Activated effector memory CD4-positive, alpha-beta T cell treated with Interleukin-2 at 50 U/mL for 16 hours (primary cell): ENCODE measurements at places on chromosomes 11 and 22.
A peak's percentile ranks its signal among the peaks of the same experiment; 100 is the strongest.

- no peak for DNase-seq
Observed at GRCh38 chr11:125165111-125165842, 726 bp downstream of the PKNOX2 start.

DNA sequence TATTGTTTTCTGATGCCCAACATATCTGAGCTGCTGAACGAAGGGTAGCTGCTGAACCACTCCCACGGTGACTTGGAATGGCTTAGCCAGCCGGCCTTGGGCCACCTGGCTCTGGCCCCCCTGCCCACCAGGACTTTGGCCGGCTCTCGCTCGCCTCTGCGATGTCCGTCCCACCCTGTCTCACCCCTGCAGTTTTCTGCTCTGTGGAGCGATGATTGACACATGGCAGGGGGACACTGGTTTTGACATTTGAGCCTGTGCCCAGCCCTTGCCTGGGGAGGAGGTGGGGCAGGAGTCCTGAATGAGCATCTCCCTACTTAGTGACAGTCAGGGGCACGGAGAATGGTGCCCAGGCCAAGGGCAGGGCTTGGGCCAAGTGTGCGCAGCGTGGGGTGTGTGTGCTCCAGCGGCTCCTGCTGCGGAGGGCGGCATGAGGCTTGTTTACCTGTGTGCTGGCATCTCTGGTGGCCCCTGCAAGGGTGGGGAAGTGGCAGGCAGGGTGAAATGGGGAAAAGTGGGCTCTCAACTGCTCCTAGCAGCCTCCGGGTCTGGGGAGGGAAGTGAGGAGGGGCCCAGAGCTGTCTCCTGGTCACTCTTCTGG is 15.7 kb upstream of the CDKN1C start:
- DNase-seq = no peak

GRCh38 chr11:33722590-33723234 is 13.5 kb downstream of the CD59 start:
- no peak for DNase-seq

DNA sequence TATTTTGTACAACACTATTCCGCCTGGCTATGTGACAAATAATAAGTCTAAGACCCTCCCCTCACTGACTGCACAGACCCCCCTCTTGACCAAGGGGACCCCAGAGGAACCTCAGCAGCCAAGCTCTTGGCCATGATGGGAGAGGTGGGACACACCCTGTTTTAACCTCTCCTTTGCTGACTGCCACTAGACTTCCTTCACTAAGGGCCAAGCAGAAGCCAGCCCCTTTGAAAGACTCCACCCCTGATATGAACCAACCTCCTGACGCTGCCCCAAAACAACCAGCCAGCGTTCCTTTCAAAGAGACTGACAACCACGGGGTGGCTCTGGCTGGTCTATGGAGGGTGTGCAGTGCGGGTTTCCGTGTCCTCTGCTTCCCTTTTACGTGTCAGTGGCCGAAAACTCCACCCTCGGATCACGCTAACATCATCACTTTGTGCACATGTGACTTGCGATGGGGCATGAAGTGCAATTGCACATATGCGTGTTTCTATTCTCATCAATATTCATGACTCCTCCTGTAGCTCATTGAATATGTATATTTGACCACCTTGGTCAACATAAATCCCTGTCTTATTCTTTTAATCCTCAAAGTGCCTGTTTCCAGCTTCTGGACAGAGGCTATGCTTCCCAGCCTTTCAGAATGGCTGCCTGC is 643.9 kb downstream of the TBC1D22A start:
- no peak for DNase-seq

DNA sequence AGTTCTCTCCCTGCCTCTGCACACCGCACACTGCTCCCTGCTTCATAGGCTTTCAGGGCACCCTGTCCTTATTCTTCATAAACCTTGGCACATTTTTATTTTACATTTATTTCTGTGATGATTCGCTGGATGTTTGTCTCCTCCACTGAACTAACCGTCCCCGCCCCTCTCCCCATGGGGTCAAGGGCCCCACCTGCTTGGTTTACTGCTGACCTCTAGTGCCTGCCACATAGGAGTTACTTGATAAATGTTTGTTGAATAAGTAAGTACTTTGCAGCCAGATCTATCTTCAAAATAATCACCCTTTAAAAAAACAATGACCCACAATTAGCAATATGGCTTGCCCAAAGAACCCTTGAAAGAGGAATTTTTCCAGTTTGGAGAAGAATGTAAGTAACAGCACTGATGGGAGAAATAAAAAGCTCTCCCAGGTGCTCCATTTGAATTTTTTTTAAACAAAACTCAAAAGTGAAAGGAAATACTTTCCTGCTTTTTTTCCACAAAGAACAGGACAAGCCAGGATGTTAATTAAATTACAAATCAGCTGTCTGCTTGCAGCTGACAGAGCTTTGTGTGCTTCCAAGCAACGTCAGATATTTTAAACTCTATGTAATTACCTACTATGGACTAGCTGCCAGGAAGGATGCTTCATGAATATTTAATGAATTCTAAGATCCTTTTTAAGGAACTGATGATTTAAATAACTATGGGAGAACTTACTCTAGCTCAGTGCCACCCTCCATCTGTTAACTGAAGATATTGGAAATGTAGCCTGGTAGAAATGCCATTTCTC is 1083.6 kb downstream of the DLG2 start:
- no peak for DNase-seq

- peak; percentile 72 for DNase-seq
Observed at GRCh38 chr11:61733120-61733978, 19.1 kb upstream of the MYRF start.

- no peak for DNase-seq
Observed at GRCh38 chr11:2839395-2839943, 46.1 kb downstream of the CDKN1C start.

DNA sequence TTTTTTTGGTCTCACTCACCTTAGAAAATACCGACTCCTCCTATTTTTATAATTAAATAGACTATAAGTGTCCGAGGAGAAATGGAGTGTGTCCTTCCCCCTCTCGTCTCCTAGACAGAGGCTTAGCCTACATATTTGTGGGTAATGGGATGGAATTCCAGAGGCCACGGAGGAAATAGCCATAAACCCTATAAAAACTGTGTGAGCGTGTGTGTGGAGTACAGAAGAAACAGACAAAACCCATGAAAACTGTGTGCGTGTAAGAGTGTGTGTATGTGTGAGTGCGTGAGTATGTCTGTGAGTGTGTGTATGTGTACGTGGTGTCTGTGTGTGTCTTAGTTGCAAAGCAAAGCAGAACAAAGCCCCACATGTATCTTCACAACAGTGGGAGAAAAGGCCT is 883.5 kb downstream of the OPCML start:
- DNase-seq = no peak

DNA sequence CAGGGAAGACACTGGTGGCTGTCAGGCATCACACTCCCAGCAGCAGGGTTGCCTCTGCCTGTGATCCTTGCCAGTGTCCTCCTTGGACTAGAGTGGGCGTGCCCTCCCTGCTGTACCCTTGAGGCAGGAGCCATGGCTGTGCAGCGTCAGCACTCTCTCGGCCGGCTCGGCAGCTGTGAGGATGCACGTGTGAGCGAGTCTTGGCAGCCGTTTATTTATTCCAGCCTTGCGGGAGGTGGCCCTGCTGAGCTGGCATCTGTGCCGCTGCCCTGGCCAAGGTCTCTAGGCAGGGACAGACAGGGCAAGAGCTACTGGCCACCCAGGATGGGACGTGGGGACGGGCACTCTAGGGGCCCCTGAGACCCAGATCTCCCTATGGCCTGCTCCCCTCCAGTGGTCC is 33.9 kb downstream of the TSPAN4 start:
- no peak for DNase-seq
